ENCODE measurements at places on chromosomes 2 and 18.

- DNase-seq = no peak
These were observed 579.3 kb downstream of the PIK3C3 start for GRCh38 chr18:42534313-42534712.

DNA sequence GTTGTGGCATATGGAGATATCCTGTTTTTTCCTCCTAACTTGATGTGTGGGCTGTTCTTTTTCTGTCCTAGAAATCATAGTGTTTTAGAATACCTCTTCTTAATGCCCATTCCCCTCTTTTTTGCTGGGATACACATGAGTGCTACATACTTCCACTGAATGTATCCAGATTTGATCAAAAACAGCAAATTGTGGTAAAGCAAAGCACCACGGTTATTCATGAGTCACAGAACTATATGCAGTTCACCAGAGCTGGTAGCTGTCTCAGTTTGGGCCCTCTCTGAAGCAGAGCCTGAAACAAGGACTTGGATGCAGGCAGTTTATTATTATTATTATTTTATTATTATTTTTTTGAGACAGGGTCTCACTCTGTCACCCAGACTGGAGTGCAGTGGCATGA, 69.9 kb upstream of the CTLA4 start:
- DNase-seq = no peak

- peak; percentile 36 for DNase-seq
These were observed 35.7 kb downstream of the ODC1 start for GRCh38 chr2:10412380-10412779.

DNA sequence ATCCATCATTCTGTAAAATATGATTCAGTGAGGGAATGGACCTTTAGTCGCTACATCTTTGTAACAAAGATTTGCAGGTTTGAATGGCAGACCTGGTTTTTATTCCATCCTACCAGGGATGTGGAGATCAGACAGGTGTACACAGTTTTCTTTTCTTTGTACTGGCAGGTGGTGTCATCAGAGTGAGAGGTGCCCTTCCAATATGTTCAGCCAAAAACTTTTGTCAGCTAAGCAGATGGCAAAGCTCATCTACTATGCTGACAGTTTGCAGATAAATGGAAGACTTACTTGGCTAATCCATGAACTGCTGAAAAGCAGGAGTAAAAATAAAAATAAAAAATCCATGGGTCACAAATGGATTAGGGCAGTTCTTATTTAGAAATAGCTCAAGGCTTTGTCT, 185.5 kb upstream of the DOK6 start:
- no peak for DNase-seq

GRCh38 chr2:210268281-210268680, 43.0 kb upstream of the ACADL start:
- DNase-seq = no peak

- no peak for DNase-seq
These were observed 12.2 kb downstream of the KANSL3 start for GRCh38 chr2:96625571-96626552.

DNA sequence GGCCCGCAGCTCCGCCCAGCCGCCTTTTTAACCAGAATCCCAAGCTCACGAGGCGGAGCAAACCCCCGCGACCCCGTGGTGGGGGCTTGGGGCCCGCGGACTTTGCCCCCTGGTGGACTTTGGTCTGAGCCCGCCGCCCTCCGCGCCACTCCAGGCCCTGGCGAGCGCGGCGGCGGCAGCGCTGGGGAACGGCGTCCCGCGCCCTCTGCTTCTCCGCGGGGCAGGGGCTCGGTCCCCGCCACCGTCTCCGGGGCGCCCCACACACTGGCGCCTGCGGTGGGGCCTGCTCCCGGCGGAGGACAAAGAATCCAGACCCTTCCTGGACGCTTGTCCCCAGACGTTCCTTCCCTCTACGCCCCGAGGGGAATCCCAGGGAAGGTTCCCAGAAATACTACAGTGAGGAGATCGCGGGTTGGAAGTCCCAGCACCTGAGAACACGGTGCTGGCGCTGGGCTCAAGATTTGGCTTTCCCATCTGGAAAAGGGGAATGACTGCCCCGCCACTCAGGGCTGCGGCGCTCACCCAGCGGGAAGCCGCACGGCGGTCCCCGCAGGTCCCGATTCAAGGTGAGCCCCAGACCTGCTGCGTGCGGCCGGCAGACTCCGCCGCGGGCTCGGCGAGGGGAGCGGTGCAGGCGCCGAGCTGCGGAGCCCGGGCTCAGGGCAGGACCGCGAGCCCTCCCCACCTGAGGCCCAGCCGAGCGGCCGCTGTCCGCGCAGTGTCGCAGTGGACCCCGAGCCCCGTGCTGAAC, at the start of gene HAAO:
Gene HAAO, minus strand, starts transcription at position 1 of the 751 bp plus-strand sequence. CDS start 47 bp downstream, outside the sequence.
- DNase-seq = no peak

DNA sequence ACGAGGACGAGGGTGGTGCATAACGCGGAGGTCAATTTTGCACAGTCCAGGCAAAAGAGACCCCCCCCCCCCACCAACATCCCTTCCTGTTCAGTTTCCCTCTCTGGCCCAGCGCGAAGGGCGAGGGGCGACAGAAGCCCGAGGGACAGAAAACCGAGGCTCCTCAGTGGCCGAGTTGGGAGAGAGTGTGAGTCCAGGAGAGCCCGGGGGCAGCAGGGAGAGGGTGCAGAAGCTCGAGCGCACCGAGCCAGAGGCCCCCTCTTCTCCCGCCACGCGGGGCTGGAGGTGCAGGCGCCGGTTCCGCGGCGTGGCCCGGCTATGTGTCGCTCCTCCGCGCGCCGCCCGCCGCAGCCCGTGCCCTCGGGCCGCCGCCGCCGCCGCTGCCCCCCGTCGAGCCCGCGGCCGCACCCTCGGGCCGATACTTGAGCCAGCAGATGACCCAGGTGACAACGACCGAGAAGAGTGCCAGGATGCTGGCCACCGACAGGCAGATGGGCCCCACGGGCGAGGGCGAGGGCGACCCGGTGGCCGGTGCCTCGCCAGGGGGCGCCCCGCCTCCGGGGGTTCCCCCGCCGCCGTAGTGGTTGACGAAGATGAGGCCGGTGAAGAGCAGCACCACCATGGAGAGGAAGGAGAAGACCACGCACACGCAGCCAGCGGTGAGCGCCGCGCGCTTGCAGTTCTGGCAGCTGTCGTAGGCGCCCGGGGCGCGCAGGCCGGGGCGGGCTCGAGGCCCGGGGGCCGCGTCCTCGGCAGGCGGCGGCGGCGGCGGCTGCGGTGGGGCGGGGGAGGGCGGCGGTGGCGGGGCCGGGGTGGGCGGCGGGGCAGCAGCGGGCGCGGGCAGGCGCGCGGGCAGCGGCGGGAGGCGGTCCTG, 20.2 kb upstream of the PAX3 start:
- DNase-seq = no peak
